ENCODE measurements at places on chromosomes 2 and 18.

- peak; percentile 63 for DNase-seq
These were observed 45.1 kb downstream of the TRAK2 start for GRCh38 chr2:201406077-201406662.

- no peak for DNase-seq
These were observed 48.8 kb downstream of the EML4 start for GRCh38 chr2:42217914-42218313.

- DNase-seq, result no peak
These were observed 32.5 kb upstream of the SDC1 start for GRCh38 chr2:20257411-20257810.

- peak; percentile 93 for DNase-seq
These were observed 448.9 kb upstream of the SLC14A2 start for GRCh38 chr18:45166341-45166835.

DNA sequence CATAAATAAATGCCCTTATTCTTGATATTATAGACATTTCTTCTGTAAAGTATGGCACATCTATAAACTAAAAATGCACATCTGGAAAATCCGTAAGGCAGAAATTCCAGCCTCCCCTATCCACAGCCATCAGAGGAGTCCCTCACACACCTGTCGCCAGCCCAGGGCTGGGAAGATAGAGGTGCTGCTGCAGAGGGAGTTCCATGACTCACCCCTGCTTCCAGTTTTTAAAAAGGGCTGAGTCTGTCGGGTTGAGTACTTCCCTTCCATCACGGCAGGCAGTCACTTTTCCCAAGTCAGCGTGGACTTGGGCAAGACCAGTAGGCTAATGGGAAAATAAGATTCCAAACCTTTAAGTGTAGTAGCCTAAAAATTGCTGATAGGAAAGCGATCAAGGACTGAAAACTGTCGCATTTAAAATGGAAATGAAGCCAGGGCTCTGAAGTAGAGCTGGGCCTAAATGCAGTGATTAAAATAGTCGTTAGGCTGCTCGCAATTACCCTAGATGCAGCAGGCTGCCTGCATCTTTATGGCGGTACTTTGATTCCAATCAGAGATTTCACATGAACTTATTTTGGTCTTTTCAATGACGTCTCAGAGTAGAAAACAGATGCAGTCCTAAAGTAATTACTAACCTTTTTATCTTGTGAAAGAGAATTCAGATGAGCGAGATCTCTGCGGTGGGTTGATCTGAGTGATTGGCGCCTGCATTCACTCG is 280.5 kb downstream of the AGAP1 start:
- no peak for DNase-seq

GRCh38 chr2:84458551-84459017 is 496 bp downstream of the SUCLG1 start:
- no peak for DNase-seq

- peak; percentile 28 for DNase-seq
These were observed 1.2 kb downstream of the RAPH1 start for GRCh38 chr2:203533676-203534591.

GRCh38 chr2:15127301-15127700 is 433.8 kb downstream of the NBAS start:
- no peak for DNase-seq

GRCh38 chr18:47254341-47254939 is 3.0 kb upstream of the SKOR2 start:
- no peak for DNase-seq

DNA sequence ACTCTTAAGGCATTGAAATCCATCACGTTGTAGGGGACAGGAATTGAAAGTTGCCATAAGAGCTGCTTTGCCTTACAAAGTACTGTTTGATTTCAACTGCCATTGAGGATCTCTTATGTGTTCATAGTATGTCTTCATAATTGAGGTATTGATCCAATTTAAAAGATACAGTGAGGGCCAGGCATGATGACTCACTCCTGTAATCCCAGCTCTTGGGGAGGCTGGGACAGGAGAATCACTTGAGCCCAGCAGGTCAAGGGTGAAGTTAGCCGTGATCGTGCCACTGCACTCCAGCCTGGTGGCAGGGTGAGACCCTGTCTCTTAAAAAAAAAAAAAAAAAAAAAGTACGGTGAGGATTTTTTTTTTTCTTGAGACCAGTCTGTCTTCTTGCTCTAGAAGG is 91.7 kb upstream of the EML6 start:
- DNase-seq, result no peak

- DNase-seq, result no peak
These were observed 89.9 kb downstream of the INHBB start for GRCh38 chr2:120435671-120436459.

- DNase-seq, result no peak
These were observed 23.3 kb upstream of the UBE2F start for GRCh38 chr2:237943395-237944094.

DNA sequence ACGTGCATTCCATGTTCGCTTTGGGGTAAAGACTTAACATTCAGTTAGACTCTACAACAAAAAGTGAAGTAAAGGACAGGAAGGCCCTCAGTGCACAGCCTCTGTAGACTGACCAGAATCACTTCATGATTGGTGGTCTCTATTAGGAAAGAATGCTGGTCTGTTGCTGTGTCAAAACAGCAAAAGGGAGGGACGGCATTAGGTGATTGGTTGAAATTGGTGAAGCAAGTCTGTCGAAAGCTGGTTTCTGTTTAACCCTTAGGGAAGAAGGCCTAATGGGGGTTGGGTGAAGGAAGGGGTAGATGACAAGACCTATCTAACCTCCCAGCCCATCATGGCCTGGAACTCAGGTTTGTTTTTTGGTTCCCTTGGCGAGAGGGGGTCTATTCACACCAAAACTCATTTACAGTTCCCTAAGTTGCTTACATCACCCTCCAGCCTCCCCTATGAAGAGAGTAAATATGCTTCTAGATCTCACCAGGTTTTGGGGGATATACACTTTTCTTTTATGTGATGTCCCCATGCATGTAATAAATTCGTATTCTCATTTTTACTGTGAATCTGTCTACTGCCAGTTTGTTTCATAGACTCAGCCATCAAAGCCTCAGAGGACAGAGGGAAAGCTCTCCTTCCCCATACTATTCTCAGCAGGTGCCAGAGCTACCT is 65.6 kb downstream of the TMEM17 start:
- DNase-seq, result no peak

DNA sequence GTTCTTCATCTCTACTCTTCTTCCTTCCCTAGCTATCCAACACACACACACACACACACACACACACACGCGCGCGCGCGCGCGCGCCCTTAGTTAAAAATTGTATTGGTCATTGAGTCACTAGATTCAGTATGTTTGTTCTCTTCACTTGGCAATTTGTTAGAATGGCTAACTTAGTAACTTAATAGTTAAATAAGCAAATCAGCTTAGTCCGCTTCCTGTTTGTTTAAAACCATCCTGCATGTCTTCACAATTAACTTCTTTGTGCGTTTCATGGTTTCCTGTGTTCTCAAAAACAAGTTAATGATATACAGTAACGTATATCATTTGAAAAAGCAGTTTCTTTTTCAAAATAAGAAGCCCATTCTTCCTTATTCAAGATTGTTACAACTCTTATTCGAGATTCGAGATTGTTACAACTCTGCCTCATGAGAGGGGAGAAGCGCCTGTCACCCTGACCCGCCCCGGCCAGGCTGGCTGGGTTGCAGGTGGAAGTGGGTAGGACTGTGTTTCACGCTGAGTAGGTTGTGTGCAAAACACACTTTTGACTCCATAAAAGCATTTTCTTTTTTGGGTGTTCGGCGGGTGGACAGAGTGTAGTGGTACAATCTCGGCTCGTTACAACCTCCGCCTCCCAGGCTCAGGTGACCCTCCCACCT is 9.5 kb upstream of the CNNM3 start:
- no peak for DNase-seq

All from GM04503 (cell line).